ENCODE measurements at places on chromosomes 1 and 21. TPM values are rescaled to one million over a fixed set of nuclear protein-coding genes. Genes with fewer than 3 reads are reported as not detected.
A peak's percentile ranks its signal among the peaks of the same experiment; 100 is the strongest.

Gene KLHDC7A
- 0.18 TPM for total RNA-seq

Gene PLPPR5
- 5.3 TPM for total RNA-seq

Gene PTPN14
- total RNA-seq = 48.4 TPM

Gene GJB3
- total RNA-seq = 0.14 TPM

Gene SPRR5
- not detected for total RNA-seq

Gene KIAA0040
- 0.05 TPM for total RNA-seq

Gene MMEL1
- not detected for total RNA-seq

Gene IFI44
- 43.8 TPM for total RNA-seq

Gene RAB7B
- 0.25 TPM for total RNA-seq

- ATAC-seq = no peak
These were observed 39.3 kb upstream of the TENT5C start for GRCh38 chr1:117566556-117566955.

- ATAC-seq = no peak
These were observed 166.7 kb downstream of the ADGRL4 start for GRCh38 chr1:78839704-78840277.

GRCh38 chr1:31593770-31594632, 17.7 kb downstream of the TINAGL1 start:
- peak; percentile 71 for ATAC-seq

GRCh38 chr1:215128504-215128903, 46.0 kb downstream of the KCNK2 start:
- no peak for ATAC-seq

DNA sequence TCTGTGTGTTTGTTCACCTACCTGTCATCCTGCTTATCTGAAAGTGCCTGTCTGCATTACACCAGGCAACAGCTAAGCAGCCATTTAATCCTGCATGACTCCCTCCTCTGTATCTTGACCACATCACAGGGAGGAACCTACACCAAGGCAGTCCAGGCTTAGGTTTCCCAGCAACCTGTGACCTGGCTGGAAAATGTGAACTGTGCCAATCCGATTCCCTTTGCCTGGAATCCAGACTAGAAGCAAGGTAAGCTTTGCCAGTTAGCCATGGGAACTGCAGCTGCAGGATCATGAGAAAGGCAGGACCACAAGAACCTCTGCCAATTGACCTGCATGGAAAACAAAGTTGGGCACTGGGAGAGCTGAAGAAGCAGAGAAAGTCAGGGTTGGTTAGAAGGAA, 6.3 kb upstream of the ATP1B1 start:
- no peak for ATAC-seq

DNA sequence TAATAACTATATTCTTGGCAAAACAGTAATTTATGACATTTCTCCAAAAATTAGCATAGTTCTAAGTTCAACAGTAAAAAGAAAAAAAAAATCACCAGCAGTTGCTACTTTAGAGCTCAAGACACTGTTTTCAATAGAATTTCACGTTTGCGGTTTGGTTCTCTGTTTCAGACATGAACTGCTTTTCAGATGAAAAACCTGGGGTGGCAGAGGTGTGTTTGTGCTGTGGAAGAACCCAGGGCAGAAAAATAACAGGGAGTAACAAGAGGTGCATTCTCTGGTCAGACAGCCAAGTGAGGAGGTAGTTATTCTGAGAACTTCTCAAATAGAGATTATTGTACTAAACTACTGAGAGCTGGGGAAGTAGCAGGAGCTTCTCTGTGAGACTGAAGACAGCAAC, 9.0 kb downstream of the NRAS start:
- ATAC-seq = no peak

- no peak for ATAC-seq
These were observed 32.1 kb downstream of the TLR5 start for GRCh38 chr1:223110952-223111351.

- peak; percentile 92 for ATAC-seq
These were observed 22.4 kb upstream of the NPPB start for GRCh38 chr1:11880911-11881748.

- ATAC-seq = no peak
These were observed 15.2 kb downstream of the PRDM16 start for GRCh38 chr1:3084154-3084553.

GRCh38 chr1:72845381-72845780, 563.0 kb upstream of the NEGR1 start:
- no peak for ATAC-seq

DNA sequence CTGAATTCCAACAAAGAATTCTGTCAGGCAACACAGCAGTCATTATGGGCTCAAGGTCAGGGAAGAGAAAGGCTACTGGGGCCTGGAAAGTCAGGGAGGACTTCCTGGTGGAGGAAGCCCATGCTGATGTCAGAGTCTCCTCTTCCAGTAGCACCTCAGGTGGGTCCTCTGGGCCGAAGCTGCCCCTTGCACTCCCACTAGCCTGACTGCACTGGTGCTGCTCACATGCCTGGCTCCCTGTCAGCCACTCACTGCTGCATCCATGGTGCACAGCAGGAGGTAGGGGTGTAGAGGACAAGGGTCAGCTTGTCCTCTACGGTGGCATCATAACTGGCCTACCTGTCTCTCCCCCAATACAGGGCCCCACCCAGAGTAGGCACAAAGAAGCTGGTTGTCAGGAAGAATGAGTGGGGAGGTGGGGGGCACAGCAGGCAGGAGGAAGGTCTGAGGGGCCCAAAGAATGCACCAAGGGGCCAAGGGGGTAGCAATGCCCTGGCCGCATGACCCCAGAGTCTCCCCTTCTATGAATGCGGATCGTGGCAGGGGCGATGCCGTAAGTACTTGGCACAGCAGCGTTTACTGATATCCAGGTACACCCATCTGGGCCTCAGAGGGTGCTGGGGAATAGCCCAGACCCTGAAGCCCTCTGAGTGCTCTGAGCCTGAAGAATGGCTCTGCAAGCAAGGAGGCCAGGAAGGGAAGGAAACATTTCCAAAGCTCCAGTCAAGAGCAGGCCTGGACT, 80.3 kb downstream of the GLIS1 start:
- no peak for ATAC-seq

DNA sequence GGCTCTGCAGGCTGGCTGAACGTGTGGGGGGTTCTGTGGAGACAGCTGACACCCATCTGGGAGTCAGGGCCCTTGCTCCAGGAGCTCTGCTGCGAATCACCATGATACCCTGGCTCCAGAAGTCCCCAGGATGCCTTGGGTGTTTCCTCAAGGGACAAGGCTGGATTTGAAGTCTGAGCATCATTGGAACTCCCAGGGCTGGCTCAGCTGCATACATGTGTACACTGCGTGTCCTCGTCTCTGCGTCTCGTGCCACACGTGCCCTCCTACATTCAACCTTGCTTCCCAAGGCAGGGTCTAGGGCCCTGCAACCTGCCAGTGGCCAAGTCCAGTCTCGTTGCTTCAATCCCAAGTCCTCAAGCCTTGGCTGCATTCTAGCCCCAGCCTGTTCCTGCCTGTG, 11.7 kb downstream of the CSF1 start:
- ATAC-seq = no peak

DNA sequence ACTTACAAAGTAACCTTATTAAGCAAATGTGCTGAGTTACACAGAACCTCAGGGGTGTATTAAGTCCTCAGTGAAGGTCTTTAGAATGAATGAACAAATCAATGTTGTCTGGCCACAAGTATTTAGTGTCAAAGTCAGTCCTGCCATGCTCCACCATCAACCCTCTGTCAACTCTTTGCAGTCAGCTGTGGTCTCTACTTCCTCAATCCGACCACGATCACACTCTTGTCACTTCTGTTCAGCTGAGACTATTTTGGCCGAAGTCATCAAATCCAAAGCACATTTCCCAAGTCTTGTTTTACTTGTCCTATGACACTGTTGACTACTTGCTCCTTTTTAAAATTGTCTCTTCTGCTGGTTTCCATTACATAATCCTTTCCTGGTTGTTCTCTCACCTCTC, 173.5 kb downstream of the ST6GALNAC5 start:
- no peak for ATAC-seq

DNA sequence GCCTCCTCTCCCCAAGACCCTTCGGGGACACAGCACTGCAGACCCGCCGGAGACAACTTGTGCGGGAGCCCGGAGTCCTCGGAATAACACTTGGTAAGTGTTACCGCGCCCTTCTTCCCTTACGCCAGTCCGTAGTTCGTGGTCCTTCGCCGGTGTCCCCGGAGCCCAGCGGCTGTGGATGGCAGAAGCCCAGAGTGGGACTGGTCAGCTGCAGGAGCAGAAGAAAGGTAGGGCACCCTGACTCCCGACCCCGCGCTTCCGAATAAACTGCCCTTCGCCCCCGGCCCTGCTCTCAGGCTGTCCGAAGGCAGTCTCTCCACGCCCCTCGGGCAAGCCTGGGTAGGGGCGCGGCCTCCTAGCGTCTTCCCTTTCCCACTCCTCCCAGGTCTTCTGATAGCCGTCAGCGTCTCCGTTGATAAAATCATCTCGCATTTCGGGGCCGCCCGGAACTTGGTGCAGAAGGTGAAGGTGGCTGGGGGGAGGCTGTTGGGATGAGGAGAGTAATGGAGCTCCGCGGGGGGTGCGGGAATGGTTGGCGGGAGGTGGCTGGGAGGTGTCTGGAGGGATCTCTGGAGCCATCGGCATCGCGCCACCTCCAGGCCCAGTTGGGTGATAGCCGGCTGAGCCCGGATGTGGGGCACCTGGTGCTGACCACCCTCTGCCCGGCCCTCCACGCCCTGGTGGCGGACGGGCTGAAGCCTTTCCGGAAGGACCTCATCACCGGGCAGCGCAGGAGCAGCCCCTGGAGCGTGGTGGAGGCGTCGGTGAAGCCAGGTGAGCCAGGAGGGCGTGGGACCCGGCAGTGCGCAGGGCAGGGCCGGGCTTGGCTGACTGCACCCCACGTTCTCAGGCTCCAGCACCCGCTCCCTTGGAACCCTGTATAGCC, 4.3 kb downstream of the RUSC1 start:
- ATAC-seq = no peak

DNA sequence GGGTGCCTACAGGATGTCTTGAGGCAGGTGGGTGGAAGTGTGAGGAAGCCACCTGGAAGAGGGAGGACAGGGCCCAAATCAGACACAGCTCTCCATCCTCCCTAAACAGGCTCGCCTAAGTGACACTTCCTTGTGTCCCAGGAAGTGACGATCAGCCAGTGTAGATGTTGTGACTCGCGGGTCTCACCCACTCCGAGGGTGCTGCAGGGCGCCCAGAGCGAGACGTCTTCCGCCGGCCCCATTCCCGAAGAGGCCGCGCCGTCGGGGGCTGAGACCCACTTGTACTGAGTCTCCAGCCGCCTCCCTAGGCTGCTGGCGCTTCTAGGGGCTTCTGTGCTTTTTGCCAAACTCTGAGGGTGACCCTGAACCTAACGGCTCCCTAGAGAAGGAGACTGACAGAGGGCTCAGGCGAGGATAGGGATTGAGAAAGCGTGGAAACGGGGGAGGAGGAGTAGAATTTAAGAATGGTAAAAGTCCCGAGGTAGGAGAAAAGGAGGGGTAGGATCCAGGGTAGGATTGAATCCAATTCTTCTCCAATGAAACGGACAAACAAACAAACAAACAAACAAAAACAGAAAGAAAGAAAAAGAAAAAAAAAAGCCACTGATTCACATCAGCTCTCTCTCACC, 543 bp upstream of the MARK1 start:
- ATAC-seq = peak; percentile 13

- no peak for ATAC-seq
These were observed 210.9 kb downstream of the LTN1 start for GRCh38 chr21:28781602-28782276.

- no peak for ATAC-seq
These were observed 2.0 kb upstream of the RCC2 start for GRCh38 chr1:17441265-17441992.

DNA sequence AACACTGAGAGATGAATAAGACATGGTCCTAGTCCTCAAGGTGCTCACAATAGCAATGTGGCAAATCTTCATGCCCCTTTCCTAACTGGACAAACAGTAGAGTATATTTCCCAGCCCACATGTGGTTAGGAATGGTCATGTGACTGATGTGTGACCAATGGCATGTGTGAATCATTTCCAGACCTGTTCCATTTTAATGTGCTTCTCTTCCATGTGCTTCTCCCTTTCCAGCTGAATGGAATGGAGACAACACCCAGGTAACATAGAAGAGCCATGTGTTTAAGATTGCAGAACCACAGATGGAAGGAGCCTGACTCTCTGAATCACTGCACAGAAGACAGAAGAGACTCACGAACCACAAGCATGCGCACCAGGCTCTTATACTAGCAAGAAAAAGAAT, 409.9 kb upstream of the NFIA start:
- ATAC-seq = no peak

GRCh38 chr1:192980856-192981255, 78.3 kb downstream of the UCHL5 start:
- ATAC-seq = no peak

DNA sequence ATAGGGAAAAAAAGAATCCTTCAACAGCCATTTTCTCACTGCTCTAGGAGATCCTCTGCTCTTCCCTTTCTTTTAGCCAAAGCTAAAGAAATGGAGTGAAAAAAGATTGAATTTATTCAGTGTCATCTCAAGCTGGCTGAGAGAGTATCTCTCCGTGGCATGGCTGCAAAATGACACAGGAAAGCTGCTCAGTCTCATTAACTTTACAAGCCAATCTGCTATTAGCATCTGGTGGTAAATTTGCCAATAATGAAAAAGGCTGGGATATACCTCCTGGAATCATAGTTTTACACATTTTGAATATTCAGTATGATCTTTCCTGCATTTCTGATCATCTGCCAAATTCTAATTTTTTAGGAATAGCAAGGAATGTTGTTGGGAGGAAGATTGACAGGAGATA, 176.8 kb upstream of the CHRM3 start:
- ATAC-seq = no peak

GRCh38 chr1:209786146-209786545, 1.8 kb upstream of the C1orf74 start:
- no peak for ATAC-seq

GRCh38 chr1:16374266-16374665, 7.2 kb downstream of the SZRD1 start:
- ATAC-seq = no peak

DNA sequence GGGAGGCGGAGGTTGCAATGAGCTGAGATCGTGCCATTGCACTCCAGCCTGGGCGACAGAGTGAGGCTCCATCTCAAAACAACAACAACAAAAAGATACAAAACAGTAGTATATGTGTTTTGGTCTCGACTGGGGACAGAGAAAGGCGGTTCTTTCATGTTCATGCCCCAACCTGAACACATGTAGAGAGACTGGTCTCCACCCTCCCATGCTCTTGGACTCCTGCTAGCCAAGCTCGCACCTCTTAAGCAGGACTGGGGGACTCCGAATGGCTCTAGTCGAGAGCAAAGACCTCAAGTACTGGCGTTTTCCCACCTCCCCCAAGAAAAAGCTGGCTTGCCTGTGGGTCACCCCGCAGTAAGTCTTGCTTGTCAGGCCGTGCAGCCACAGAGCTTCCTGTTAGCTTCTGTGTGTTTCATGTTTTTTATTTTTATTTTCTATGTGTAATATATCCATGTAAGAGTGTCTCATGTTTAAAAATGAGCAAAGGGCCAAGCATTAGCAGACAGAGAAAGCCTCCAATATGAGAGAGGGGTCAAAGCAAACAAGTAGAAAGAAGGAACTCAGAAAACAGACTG, 91.6 kb downstream of the SCCPDH start:
- ATAC-seq = no peak

DNA sequence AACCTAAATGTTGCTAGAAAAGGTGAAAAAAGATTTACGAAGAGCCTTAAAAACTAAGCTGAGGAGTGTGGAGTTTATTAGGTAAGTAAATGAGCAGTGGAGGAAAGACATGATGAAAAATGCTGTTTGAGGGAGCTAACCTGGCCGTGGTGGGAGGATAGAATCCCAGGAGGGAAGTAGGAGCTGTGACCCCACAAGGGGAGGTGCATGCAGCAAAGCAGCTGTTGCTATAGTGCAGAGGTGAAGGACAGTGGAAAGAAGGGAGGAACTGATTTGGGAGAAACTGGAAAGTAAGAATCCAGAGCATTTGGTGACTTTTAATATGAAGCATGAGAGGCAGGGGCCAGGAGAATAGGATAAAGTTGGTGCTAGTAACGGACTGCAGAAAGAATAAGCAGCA, 271.7 kb upstream of the ADGRL2 start:
- no peak for ATAC-seq

- ATAC-seq = no peak
These were observed 16.2 kb upstream of the FAAP20 start for GRCh38 chr1:2210786-2211185.

Data from motor neuron (in vitro differentiated cells).